ENCODE measurements at places on chromosomes 1 and 21. TPM values are rescaled to one million over a fixed set of nuclear protein-coding genes. Genes with fewer than 3 reads are reported as not detected.

GBP4 gene
- 0.15 TPM for total RNA-seq

RCSD1 gene
- 0.87 TPM for total RNA-seq

KRTAP20-1 gene
- not detected for total RNA-seq

NTRK1 gene
- not detected for total RNA-seq

OPRD1 gene
- total RNA-seq = under 0.01 TPM

PAPPA2 gene
- total RNA-seq = 2.2 TPM

PCP4L1 gene
- total RNA-seq = not detected

SPOCD1 gene
- total RNA-seq = 76.4 TPM

SYNC gene
- 136 TPM for total RNA-seq

Measured in smooth muscle cell of trachea (primary cell).